ENCODE measurements at places on chromosomes 13 and 19.

DNA sequence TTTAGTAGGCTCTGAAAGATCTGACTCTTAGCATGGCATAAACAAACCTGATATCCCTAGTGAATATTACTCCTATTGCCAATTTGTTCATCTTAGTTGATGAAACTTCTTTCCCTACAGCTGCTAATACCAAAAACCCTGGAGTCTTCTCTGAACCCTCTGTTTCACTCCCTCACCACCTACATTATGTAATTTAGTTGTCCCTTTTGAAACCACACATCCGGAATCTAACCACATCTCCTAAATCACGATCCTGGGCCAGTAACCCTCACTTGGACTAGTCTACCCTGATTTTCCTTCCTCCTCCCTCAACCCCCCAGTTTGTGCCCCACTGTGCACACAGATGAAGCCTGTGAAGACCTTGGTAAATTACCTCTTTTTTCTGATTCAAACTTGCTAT, 1.2 kb downstream of the ZNF256 start:
- no peak for DNase-seq

GRCh38 chr19:31127134-31127967, 221.9 kb downstream of the TSHZ3 start:
- no peak for DNase-seq

- no peak for DNase-seq
Measured at GRCh38 chr13:29524176-29524575, 71.3 kb downstream of the SLC7A1 start.

- no peak for DNase-seq
Measured at GRCh38 chr13:43816401-43816889, 29.7 kb upstream of the ENOX1 start.

DNA sequence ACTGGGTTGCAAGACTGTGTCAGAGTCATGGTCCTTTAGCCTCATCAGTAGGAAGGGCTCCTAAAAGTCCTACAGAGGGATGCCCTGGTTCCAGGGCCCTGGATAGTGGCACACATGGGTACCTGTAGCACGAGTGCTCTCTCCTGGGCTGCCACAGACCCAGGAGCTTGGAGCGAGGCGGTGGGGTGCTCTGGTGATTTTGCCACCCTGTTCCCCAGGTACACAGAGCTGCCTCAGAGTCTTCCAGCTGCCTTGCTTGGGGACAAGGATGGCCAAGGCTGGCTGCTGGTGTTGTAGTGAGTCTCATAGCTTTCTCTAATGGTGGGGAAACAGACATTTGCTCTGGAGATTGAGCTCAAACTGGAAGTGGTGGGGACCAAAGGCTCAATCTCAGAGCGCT, 53.9 kb upstream of the OLFM4 start:
- DNase-seq, result no peak

DNA sequence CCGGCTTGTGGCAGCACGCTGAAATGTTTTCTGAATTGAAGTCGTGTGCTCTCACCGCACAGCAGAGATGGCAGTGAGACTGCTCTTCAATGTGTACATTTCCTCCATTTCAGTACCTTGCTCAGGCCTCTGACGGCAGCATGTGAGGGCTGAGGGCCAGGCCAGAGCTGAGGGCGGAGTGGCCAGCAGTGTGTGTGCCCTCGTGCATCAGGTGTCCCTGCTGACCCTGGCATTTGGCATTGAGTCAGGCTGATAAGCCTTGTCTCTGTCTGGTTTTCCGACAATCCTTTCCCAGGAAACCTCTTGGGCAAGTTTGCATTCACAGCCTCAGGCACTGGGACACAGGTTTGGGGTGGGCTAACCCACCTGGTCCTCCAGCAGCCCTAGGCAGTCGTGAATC, 62.3 kb downstream of the EFNB2 start:
- no peak for DNase-seq

DNA sequence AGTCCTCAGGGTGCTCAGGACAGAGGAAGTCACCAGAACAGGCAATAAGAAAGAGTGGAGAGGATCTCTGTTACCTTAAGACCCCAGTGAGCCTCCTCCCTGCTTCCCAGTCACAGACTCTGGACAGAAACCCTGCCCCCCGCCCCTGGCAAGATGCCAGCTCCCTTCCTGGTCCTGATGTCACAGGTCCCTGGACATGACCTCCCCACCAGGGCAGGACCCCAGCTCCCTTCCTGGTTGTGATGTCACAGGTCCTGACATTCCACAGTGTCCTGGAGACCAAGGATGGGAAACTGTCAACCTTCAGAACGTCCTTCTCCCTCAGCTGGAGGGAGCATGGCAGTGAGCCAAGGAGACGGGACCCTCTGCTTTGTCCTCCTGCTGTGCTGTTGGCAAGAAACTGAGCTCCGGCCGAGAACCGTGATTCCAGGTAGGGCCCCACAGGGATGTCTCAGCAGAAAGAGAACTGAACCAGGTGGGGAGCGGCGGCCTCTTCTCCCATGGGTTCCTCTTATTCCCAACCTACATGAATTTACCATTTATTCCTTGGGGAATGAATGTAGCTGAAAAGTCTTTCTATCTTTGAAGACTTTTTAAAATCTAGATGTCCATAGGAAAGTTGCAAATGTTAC, at the start of gene SPACA7:
Gene SPACA7, plus strand, starts transcription at position 306 of the 632 bp plus-strand sequence. Its CDS starts 31 bp downstream, at position 337.
- no peak for DNase-seq

GRCh38 chr19:7391218-7391670, 42.5 kb downstream of the ARHGEF18 start:
- no peak for DNase-seq

- DNase-seq, result no peak
Measured at GRCh38 chr19:3522421-3523360, 16.3 kb upstream of the TEKTIP1 start.

GRCh38 chr13:85616275-85616674, 182.9 kb downstream of the SLITRK6 start:
- no peak for DNase-seq

- no peak for DNase-seq
Measured at GRCh38 chr13:101424381-101425155, 8.3 kb upstream of the NALCN start.

GRCh38 chr13:73983109-73983508, 151.1 kb downstream of the KLF12 start:
- DNase-seq, result no peak

DNA sequence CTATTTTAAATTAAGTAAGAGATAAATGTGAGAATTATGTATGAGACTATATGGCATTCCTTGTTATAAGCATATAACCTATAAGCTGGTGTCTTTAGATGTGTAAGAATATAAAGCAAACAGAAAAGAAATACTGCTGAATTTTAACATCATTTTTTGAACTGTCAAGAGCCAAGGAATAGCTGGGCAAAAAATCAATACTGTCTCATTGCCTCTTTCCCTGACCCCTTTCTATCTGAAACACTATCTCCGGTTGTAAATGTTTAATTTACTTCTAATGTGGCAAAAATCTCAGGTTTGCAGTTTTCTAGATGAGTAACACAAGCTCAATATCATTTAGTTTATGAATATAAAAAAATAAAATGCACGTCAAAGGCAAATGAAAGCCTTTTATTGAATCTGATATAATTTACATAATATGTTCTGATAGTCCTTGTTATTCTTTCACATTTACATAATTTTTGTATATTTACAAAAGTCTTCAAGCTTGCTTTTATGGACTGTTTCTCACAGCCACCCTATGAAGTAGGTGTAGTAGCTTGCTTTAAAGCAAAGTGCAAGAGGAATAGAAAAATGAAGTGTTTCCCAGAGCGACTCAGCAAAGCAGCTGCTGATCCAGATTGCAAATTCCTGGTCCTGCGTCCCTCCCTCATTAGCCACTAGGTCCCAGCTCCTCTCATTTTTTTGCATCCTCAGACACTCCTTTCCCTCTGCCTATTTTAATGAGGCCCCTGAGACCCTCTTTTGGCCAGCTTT, 188.2 kb upstream of the RFC3 start:
- no peak for DNase-seq

- no peak for DNase-seq
Measured at GRCh38 chr13:30734439-30734838, 904 bp upstream of the ALOX5AP start.

DNA sequence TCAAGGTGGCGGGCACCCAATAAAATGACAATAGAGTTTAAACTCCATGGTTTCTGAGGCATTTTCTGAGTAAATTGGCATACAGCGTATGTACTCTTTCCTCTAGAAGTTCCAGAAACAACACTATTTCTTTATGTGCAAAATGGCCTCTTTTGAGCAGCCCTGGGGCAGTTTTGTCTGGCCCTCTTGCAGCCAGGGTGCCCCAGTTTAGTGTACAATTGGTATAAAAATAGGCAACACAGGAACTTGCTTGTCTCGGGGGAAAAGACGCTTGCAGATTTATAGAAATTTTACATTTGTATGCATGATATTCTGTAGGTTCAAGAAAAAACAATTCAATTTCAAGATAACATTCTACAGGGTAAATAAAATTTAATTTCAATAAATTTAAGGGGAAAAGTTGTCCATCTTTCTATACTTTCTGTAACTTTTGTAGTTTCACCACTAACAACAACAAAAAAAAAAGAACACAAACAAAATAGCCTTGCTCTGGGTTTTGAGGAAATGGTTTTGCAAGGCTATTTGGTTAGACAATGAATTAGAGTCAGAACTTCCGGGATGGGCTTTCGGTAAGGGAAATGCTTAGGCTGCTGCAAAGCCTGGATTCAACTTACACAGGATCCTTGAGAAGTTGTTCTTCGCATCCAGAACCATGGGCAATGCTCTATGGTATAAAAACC, 45.3 kb downstream of the LRCH1 start:
- DNase-seq, result no peak

- DNase-seq, result no peak
Measured at GRCh38 chr13:50697746-50698539, 145.5 kb downstream of the DLEU7 start.

DNA sequence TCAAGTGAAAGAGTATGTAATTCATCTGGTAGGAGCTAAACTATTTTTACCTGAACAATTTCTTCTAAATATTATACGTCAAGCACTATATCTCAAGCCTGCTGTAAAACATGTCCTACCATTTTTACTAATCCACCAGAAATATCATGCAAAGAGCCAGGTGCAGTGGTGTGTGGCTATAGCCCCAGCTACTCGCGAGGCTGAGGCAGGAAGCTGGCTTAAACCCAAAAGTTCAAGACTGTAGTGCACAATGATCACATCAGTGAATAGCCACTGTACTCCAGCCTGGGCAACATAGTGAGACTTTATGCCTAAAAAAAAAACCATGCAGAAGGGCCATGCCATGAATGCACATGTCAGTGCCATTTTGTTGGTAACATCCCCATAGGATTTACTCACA, 20.7 kb upstream of the CLN5 start:
- no peak for DNase-seq

- DNase-seq, result no peak
Measured at GRCh38 chr19:55244004-55244680, 14.7 kb downstream of the PPP6R1 start.

DNA sequence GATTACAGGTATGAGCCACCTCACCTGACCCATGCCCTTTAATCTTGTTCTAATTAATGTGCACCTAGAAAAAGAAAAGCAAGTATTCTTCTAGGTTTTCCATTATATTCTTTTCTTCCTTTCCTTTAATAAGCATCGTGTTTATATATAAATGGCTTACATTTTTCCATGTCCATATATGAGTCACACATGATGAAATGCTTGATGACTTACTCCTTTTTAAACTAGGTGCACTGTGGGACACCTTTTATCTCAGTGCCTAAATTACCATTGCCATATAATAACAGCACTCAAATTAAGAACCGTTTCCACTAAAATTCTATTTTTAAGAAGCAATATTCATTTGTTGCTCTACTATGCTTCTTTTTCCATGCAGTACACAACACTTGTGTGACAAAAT, 363.3 kb downstream of the LIG4 start:
- no peak for DNase-seq

DNA sequence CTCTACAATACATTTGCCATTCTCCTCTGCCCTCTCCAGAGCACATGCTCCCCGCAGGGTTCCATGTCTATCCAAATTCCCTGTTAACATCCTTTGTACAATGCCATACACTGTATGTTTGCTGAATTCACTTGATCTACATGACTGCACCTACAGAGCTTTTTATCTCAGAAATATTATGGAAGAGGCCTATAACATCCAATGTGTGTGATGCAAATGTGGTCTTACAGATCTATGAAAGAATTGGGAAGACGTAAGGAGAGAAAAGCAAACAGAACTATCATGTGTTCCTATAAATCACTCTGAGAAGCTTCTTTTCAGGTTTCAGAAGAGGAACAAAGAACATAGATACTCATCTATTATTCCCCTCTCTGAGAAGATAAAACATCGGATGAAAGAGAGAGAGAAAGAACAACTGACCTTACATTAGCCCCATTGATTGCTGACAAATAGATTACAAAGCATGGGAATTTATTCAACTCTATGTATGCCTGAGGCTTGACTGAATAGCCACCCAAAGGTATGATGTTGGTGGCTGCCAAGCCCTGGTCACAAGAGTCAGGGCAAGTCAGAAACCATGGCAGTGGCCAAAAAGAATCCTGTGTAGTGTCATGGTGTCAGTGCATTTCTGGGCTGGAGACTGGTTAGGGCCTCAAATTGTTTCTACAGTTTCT, 425.2 kb downstream of the FOXO1 start:
- no peak for DNase-seq

DNA sequence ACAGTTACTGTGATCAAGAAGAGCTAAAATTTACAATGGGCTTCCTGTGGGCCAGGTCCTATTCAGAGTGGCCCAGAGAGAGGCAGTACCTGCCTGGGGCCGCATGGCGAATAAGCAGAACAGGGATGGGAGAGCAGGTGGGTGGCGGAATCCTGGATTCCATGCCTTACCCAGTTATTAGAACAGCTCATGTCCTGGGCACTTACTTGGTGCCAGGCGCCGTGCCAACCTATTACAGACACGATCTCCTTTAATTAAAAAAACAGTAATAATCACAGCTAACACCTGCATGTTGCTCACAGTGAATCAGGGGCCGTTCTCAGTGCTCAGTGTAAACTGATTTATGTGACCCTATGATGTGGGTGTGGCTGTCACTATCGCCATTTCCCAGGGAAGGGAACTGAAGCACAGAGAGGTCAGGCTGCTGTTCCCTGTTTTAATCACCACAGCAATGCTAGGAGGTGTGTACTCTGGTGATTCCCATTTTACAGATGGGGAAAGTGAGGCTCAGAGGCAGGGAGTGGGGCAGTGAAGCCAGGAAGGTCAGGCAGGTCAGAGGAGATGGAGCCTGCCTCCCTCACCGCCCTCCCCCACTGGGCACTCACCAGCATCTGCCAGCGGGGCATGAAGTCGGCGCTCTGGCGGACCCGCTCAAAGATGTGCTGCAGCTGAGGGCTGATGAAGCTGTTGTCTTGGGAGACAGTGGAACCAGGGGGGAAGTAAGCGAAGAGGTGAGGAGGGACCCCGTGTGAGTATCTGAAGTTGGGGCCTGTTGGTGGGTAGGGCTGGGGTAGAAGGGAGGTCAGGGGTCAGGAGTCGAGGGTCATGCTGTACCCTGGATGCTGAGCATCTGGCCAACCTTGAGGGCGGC, 12.0 kb downstream of the COQ8B start:
- no peak for DNase-seq
